ENCODE measurements at places on chromosomes 16 and 17. TPM values are rescaled to one million over a fixed set of nuclear protein-coding genes. Genes with fewer than 3 reads are reported as not detected.

DNA sequence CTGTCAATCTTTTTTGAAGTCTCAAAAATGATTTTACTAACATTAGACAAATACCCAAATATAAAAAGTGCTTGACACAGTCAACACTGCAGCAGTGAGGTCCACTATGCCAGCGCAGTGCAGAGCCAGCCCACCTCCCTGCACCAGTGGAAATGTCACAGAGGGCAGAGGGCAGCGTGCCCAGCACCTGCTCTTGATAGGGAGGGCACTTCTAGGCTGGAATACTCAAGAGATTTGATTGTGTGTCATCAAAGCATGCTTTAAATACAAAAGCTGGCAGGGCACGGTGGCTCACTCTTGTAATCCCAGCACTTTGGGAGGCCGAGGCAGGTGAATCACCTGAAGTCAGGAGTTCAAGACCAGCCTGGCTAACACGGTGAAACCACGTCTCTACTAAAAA, 136.0 kb downstream of the ANKRD11 start:
- DNase-seq, result no peak

- DNase-seq, result no peak
Measured at GRCh38 chr16:67088551-67088950, 21.2 kb upstream of the PHAF1 start.

GRCh38 chr17:57861000-57861789, 11.4 kb upstream of the MRPS23 start:
- peak; percentile 90 for DNase-seq

DNA sequence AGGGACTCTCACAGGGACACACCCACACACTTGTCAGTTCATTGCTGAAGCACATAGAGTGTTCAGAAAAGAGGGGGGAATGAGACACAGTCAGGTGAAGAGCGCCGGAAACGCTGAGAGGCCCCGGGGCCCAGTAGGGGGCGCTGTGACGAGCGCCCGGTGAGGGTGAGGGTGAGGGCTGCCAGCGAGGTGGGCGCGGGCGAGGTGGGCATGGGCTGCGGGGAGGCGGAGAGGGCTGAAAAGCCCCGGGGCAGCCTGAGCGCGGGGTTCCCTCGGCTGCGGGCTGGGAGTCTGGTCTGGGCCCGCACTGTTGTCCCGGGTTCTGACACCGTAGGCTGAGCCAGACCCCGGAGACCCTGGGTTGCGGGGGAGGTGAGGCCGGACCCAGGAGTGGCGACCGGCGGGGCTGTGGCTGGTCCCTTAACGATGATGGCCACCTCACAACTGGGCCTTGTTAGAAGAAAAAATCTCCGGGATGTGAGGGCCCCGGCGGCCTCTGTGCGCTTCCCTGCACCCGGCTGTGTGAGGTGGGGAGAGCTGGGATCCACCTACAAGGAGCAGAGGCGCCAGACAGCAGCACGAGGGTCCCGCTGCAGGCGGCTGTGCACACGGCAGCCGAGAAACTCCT, 91.4 kb downstream of the C16orf78 start:
- DNase-seq, result no peak

- DNase-seq, result no peak
Measured at GRCh38 chr17:1008008-1008761, 11.3 kb downstream of the TIMM22 start.

DNA sequence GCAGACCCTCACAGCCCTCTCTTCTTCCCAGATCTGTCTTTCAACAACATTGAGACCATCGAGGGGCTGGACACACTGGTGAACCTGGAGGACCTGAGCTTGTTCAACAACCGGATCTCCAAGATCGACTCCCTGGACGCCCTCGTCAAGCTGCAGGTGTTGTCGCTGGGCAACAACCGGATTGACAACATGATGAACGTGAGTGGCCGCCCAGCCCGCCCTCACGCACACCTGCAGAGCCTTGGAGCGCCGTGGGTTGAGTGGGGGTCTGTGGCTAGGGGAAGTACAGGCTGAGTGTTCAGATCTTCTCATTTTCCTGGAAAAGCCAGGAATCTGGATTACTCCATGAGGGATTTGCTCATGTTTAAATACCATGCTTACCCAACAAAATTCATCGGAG, 15.2 kb downstream of the DRC3 start:
- no peak for DNase-seq

DNA sequence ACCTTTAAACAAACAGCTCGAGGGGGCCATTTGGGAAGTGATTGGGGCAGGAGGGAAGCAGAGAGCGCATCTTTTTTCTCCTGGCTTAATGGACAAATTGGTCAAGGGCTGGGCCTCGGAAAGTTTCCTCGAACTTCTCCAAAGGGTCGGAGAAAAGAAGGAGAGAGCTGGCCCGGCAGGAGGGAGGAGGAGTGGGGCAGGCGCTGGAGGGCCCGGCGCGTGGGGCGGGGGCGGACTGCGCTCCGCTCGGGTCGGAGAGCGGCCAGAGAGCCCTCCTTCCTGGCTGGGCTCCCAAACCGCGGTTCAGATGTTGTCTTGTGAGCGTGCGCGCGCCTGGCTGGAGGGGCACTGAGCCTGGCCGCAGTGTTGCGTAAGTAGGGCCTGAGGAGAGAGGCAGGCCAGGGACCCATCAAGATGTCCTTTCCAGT, 1.2 kb downstream of the MMP2 start:
- DNase-seq, result peak; percentile 97

Gene GRAPL
- total RNA-seq, result 5.0 TPM
